ENCODE measurements at places on chromosomes 5 and 9. TPM values are rescaled to one million over a fixed set of nuclear protein-coding genes. Genes with fewer than 3 reads are reported as not detected.

TNIP1 gene
- total RNA-seq: 91.8 TPM

GRCh38 chr9:98656511-98656910 lies 52.2 kb downstream of the GABBR2 start:
- DNase-seq: no peak

MUSK gene
- total RNA-seq: not detected

SPINK6 gene
- not detected for total RNA-seq

DNA sequence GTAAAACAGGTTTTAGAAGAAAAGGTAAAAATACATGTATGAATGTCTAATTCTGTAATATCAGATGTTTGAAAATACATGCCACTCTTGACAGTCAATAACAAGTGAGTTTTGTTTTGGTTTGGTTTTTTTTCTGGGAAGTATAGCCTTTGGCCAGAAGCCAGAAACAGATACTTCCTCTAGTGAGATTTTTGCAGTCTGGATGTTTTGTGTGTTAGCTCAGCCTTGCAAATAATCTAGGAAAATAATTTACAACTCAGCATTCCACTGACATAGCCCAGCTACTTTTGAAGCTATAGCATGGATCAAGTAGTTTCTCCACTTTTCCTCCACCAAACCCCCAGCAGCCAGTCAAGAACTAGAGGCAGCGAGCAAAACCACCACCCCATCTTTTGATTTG lies 56.7 kb downstream of the SLC1A1 start:
- DNase-seq: no peak

- DNase-seq: no peak
These were observed 402 bp downstream of the BRD8 start for GRCh38 chr5:138177941-138178515.

DNA sequence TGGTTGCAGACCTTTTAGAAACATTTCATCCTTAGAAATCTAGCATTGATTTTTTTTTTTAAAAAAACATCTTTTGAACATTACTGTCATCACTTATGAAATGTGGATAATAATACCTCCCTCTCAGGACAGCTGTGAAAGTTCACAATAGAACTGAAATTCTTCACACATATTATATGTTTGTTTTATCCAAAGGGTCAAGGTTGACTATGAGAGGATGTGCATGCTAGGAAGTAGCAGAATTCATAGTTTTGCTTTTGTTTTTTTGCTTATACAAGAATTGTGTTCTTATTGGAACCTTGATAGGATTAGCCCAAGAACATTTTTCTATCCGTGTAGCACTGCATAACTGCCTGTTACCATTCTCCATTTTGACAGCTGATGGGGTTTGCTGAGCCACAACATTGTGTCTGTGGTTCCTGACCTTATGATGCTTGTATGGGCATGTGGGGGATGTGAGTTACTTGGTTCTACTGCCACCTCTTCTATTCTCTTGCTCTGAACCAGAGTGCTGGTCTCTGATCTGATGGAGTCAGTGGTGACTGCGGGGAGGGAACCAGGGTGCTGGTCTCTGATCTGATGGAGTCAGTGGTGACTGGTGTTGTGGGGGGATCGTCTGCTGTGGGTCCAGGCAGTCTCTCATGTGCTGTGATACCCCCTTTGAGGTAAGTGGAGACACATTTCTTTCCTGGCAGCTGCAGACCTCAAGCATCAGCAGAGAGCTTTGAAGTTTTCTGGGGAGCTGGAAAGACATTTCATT lies 27.1 kb upstream of the ACTBL2 start:
- no peak for DNase-seq

DNA sequence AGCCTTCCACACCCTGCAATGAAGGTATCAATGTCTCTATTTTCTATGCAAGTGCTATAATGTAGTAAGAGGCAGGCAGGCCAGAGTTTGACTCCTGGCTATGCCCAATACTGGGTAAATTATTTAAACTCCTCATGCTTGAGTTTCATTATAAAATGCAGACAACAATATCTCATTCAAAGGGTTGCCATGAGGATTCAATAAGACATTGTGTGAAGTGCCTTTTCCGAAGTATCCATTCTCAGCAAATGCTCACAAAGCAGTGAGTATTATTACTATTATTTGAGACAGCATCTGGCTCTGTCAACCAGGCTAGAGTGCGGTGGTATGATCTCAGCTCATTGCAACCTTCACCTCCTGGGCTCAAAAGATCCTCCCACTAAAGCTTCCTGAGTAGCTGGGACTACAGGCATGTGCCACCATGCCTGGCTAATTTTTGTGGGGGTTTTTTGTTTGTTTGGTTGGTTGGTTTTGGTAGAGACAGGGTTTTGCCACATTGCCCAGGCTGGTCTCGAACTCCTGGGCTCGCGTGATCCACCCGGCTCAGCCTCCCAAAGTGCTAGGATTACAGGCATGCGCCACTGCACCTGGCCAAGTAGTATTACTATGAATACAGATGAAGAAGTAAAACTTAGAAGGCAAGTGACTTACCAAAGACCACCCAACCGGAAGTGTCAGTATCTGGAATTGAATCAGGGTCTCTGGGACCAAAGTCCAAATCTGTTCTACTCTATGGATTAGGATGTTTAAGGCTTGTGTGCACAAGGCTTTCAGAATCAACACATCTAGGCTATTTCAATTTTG lies 18.8 kb downstream of the ADAM19 start:
- DNase-seq: no peak

GRCh38 chr5:9445826-9446388 lies 100.0 kb downstream of the SEMA5A start:
- DNase-seq: no peak

DNA sequence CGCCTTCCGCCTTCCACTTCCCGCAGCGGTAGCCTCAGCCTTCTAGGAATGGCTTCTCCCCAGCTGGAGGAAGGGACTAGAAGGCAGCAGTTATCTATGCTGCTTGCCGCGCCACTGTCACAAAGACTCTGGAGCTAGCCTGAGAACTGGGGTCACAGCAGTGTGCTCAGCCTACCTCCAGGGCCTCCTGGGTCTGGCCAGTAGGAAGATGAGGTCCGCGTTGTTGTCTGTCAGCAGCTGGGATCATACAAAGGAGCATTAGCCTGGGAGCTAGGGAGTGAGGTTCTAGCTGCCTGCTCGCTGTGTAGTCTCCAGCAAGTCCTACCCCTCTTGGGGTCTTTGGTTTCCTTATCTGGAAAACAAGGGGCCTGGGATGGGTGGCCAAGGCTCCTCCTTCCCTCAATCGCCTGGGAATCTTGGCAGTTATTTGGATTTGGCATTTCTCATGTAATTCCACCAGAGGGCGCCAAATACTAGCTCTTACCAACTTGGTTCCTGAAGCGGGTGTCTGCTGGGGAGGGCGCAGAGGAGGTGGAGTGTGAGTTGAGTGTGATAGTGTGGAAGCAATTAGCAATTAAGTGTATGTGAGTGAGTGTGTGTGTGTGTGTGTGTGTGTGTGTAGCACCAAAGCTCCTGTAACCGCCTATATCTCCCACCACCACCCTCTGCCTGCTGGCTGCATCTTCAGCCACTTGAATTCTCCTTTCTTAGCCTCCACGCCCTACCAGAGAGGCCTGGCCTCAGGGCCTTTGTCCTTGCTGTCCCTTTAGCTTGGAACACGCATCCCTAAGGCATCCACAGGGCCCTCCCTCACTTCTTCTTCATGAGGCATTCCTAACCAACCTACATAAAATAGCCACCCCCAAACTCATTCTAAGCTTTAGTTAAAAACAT lies 97.1 kb downstream of the ENTREP1 start:
- no peak for DNase-seq

DNA sequence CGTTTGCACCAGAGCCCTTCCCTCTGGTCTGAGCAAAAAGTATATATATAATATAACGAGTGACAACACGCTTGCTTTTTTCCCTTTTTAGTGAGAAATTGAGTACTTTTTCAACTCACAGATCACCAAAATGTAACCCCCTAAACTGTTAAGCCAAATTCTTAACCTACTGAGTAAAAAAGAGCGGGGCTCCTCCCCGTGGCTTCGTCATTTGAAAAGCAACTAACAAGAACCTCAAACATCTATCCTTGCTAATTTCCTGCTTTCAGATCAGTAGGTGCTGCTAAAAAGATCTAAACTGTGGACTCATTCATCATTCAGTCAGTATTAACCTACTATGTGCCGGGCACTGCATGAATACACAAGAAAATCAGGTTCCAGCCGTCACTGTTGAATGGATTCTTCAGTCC lies 1.0 kb upstream of the PTBP3 start:
- no peak for DNase-seq

DNA sequence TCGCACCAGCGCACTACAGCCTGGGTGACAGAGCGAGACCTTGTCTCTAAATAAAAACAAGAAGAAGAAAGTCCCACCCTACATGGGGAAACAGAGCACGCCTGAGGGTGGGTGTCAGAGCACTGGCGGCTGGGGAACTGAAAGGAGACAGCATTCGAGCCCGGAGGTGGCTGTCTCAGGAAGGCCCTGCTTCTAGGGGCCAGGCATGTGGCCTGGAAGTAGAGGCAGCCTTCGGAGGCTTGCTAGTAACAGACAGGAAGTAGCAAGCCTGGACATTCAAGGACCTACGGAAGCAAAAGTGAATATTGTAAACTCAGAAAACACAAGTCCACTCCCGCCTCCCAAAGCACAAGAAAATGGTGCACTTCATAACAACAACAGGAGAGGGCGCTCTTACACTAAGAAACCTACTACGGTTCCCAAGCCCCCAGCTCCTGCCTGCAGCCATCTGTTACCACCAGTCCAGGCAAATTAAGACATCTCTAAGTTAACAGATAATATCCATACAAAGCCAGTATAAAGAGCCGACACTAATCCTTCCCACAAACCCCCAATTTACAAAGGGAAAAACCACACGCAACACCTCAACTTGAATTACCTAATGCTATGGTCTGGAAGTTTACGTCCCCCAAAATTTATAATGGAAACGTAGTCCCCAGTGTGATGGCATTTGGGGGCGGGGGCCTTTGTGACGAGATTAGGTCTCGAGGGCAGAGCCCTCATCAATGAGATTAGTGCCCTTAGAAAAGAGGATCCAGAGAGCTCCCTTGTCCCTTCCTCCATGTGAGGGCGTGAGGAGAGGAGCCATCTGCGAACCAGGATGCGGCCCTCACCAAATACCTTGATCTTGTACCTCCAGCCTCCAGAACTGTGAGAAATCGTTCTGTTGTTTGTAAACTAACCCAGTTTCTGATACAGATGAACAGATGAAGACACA lies 7.7 kb downstream of the RASGEF1C start:
- no peak for DNase-seq

GRCh38 chr9:120736881-120737280 lies 22.6 kb upstream of the MEGF9 start:
- no peak for DNase-seq

MELK gene
- total RNA-seq: 0.59 TPM

DNA sequence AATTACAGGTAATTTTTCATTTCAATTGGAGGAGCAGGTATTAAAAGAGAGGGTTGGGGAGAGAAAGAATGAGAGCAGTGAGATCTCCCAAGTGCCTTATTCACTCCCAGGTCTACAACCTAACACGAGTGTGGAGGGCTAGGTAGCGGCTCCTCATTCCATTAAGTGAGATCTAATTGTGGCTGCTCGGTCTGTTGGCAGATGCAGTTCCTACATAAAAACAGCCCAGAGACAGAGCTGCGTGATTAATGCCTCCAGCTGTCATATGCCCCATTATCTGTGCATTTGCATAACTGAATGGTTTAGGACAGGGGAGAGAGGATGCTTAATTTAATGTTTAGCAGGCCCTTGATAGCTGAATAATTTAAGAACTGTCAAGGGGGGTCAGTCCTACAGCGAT lies 100.5 kb downstream of the PSAT1 start:
- no peak for DNase-seq

DNA sequence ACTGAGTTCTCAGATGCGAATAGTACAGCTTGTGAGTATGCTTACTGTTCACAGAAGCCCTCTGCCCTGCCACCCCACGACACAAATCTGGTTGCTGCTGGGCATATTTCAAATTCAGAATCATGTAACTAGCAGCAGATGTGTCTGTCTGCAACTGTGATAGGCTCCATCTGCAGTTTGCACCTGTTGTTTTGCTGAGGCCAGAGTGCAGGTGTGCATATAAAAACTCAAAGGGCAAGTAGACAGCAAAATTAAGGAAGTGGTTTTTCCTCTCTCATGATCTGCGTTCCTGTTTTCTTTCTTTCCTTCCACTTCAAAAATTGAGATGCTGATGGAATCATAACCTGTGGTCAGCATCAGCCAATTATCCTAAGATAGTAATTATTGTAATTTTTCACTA lies 1000.5 kb downstream of the PTPRD start:
- no peak for DNase-seq

DNA sequence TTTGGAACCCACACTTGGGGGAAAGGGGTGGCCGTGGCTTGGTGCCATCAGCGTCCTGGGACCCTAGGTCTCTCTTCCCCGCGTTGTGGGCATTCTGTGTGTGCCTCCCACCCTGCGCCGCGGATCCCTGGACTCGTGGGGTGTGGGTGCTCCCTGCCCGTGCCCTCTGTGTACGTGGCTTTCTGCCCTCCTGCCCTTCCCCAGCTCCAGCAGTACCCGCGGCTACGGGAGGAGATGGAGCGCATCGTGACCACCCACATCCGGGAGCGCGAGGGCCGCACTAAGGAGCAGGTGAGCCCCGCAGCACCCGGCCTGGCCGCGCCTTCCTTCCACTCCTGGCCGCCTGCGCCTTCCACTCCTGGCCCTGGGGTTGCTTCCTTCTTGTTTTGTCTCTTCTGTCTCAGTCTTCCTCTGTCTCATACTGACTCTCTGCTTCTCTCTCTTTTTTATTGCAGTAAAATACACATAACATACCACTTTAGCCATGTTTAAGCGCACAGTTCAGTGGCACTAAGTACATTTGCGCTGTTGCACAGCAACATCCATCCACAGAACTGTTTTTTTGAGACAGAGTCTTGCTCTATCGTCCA lies 30.7 kb downstream of the DNM1 start:
- no peak for DNase-seq

CDH12 gene
- total RNA-seq: 2.6 TPM

CXXC5 gene
- total RNA-seq: 33.9 TPM

DNA sequence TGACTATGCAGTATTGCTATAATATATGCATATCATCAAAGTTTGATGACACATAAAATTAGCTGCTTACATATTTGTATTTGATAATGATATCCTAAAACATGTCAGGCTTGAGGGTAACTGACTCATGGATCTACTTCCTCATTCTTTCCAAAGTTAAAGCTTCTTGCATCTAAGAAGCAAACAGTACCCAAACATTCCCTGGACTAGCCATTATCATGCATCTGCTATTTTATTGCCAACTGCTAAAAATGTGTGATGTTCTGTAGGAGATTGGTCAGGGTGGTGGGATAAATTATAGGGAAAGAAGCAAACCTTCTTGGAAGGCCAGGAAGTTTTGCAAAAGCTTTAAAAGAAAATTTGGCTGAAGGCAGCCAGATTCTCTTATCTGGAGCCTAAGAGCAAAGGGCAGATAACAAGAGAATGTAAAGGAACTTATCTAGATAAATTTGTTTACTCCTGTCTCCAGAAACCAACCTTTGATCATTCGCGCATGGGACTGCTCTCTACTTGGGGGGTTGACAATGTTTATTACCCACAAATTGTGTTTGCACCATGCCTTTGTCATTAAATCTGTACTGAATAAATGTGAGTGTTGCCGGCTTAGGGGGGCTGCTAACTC lies 604.1 kb upstream of the TLE4 start:
- no peak for DNase-seq

CDH18 gene
- total RNA-seq: not detected
